Left lung (tissue), 14 donors: ENCODE measurements at places on chromosomes 5 and 9. TPM values are rescaled to one million over a fixed set of nuclear protein-coding genes. Genes with fewer than 3 reads are reported as not detected.

The CEL gene
- 0.47 TPM for total RNA-seq

DNA sequence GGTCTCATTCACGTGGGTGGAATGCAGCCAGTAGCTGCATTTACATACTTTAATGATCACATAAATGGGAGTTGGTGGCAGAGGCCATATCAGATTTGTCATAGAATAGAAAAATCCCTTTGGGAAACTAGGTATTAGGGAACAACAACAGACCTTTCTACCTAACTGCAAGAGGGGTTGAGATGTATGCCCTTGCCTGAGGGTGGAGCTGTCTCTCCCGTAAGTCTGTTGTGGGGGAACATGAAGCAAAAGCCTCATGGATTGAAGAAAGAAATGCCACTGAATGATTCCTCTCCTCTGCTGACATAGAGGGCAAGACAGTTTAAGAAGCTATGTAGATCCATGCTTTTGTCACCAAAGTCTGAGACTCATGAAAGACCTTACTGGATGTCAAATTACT, 461.3 kb downstream of the SPOCK1 start:
- no peaks in the 10 kb centered on the region for H3K4me1 ChIP-seq
- DNase-seq, result no peak
- no peaks in the 10 kb centered on the region for H3K36me3 ChIP-seq
- peaks cover 15% of the 10 kb centered on the region for H3K27me3 ChIP-seq
- no peak overlapping the region for H3K27ac ChIP-seq

DNA sequence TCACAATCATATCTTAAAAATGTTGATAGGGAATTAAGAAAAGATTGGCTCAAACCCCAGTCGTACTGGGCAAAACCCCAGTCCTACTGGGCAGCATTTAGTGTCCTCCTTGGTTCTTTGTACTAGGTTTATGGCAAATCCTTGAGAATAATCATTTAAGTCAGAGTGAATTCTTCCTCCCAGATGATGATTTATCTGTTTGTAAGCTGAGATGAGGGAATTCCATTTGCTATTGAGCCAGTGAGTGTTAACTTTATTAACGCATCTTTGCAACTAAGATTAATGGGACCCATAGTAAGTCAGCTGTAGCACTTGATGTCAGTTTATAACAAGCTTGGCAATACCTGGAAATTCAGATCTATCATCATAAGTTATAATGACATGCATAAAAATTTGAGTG, 821.8 kb upstream of the DMAC1 start:
- no peaks in the 10 kb centered on the region for H3K36me3 ChIP-seq
- no peaks in the 10 kb centered on the region for H3K4me1 ChIP-seq
- H3K4me3 ChIP-seq, result no peak overlapping the region
- no peak overlapping the region for H3K27ac ChIP-seq
- H3K27me3 ChIP-seq, result no peaks in the 10 kb centered on the region

- H3K36me3 ChIP-seq, result no peaks in the 10 kb centered on the region
- H3K27ac ChIP-seq, result no peak overlapping the region
- no peak overlapping the region for H3K4me3 ChIP-seq
- H3K27me3 ChIP-seq, result no peaks in the 10 kb centered on the region
Measured at GRCh38 chr5:28542987-28543386, 1504.6 kb upstream of the CDH9 start.

DNA sequence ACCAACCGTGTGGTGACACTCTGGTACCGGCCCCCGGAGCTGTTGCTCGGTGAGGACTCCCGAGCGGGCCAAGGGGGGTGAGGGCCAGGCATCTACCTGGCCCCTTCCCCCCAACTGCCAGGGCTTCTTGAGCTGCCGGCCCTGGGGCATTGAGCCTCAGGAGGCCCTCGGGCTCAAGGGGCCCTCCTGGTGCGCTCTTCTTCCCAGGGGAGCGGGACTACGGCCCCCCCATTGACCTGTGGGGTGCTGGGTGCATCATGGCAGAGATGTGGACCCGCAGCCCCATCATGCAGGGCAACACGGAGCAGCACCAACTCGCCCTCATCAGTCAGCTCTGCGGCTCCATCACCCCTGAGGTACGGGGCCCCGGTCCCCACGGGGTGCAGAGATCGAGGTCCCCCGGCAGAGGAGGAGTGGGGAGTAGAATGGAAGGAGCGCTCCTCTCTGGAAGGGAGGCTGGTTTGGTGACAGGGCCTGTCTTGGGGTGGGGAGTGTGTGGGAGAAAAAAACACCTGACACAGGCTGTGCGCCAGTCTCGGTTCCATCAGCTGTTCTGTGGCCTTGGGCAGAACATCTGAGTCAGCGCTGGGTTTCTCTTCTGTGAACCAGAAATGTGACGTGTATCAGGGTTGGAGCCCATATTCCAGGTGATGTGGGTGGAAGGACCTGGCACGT, 2.6 kb downstream of the CDK9 start:
- H3K4me1 ChIP-seq, result peaks cover 78% of the 10 kb centered on the region
- H3K27me3 ChIP-seq, result no peaks in the 10 kb centered on the region
- H3K4me3 ChIP-seq, result no peak overlapping the region
- H3K27ac ChIP-seq, result no peak overlapping the region
- H3K36me3 ChIP-seq, result no peaks in the 10 kb centered on the region
- DNase-seq, result no peak

GRCh38 chr5:74919041-74919440, 52.9 kb upstream of the FAM169A start:
- H3K36me3 ChIP-seq, result no peaks in the 10 kb centered on the region
- H3K4me1 ChIP-seq, result no peaks in the 10 kb centered on the region
- H3K27ac ChIP-seq, result no peak overlapping the region
- no peak for DNase-seq
- no peaks in the 10 kb centered on the region for H3K27me3 ChIP-seq

The TMEM167A gene
- total RNA-seq, result 116 TPM

The LRSAM1 gene
- 24.4 TPM for total RNA-seq

DNA sequence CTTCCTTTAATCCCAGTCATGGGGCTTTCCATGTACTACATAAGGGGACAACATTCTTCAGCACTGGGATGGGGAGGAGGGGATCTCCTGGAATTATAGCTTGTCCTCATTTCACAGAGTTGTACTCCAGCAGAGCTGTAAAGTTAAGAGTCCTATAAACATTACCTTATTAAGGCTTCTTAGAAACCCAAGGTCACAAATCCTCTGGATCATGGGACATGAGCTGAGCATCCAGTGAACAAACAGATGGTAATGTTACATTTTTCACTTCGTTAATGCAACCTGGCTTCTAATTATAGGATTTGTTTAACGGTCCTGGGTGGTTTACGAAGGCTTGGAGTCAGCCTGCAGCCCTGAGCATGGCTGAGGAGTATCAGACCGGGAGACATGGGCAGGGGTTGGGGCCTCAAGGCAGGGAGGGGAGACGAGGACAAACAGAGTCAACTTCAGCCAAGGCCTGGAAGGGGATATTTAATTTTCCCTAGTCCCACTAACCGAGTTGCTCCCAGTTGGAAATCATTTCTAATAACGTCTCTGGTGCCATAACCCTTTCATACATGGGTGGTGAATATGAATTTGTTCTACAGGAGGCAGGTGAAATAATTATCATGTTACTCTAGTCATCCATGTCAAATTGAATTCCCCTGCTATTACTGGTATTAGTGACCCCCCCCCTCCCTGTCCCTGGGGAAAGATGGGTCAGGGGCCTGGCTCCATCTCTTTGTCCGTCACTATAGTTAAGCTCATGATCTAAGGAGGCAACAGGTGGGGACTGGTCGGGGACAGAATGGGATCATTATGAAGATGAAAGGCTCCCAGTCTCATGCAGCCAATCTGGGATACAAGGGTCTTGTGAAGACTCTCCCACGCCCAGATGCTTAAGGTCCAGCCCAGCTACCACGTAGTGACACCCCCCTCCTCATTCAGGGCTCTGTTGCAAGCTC, 10.7 kb upstream of the IL17B start:
- no peaks in the 10 kb centered on the region for H3K36me3 ChIP-seq
- no peak overlapping the region for H3K27ac ChIP-seq

The SOHLH1 gene
- not detected for total RNA-seq

The SHISAL2B gene
- total RNA-seq, result 0.45 TPM

DNA sequence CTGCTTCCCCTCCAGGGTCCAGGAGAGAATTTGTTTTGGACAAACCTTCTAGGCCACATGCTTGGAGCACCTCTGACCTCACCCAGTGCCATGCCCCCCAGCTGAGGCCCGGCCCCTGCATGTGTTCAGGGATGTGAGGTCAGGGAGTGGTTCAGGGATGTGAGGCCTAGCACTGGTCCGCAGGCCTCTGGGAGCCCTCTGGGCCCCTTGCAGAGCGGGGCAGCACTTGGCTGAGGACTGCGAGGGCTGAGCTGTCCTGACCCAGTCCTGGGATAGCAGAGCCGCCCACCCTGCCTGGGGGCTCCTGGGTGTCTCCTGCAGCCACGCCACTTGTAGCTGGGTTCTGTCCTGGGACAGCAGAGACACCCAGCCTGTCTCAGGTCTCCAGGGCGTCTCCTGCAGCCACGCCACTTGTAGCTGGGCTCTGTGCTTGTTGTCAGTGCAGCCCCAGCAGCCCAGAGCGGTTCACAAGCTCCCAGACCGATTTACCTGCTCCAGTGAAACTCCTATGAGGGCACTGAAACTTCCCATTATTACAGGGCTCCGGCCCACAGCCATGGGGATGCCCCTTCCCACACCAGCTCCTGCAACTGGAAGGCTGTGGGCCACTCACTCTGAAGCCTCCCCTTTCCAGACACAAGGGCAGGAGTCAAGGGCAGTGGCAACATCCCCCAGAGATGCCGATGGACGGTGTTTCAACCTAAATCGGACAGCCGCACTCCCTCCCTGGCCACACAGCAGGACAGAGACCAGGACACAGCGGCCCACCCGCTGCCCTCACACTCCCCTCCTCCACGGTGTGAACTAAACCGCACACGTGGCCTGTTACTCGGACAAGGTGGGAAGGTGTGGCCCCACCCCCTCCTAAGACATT, 5.4 kb upstream of the CEP72 start:
- no peaks in the 10 kb centered on the region for H3K36me3 ChIP-seq
- peaks cover 4% of the 10 kb centered on the region for H3K27me3 ChIP-seq
- no peak overlapping the region for H3K27ac ChIP-seq
- H3K4me3 ChIP-seq, result no peak overlapping the region
- no peak for DNase-seq
- H3K4me1 ChIP-seq, result no peaks in the 10 kb centered on the region

- H3K27ac ChIP-seq, result no peak overlapping the region
- no peaks in the 10 kb centered on the region for H3K4me1 ChIP-seq
- H3K4me3 ChIP-seq, result no peak overlapping the region
- no peaks in the 10 kb centered on the region for H3K27me3 ChIP-seq
- H3K36me3 ChIP-seq, result no peaks in the 10 kb centered on the region
Measured at GRCh38 chr9:108211411-108211955, 644.3 kb downstream of the ACTL7B start.

GRCh38 chr5:103513701-103514100, 48.9 kb downstream of the NUDT12 start:
- no peak for DNase-seq
- no peaks in the 10 kb centered on the region for H3K4me1 ChIP-seq
- H3K27ac ChIP-seq, result no peak overlapping the region

- H3K27ac ChIP-seq, result no peak overlapping the region
- no peak overlapping the region for H3K4me3 ChIP-seq
- no peaks in the 10 kb centered on the region for H3K27me3 ChIP-seq
- H3K4me1 ChIP-seq, result no peaks in the 10 kb centered on the region
- H3K36me3 ChIP-seq, result no peaks in the 10 kb centered on the region
- DNase-seq, result no peak
Measured at GRCh38 chr5:61050292-61050691, 105.3 kb downstream of the NDUFAF2 start.

DNA sequence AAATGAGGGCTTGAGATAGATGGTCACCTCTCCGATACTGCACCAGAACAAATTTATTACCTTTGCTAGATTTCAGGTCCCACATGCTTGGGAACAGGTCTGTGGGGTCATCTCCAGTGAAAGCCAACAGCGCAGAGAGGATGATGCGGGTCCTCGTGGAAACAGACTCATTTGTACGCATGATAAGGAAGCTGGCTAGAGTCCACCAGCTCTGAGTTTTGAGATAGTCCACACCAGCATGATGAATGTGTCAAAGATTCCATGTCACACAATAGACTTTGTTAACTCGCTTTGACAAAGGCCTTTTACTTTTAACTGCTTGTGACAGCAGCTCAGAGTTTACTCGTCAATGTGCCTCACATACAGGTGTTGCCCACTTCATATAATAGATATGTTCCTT, 105.4 kb upstream of the TBCA start:
- H3K27ac ChIP-seq, result no peak overlapping the region
- no peak for DNase-seq
- peaks cover 22% of the 10 kb centered on the region for H3K4me1 ChIP-seq

DNA sequence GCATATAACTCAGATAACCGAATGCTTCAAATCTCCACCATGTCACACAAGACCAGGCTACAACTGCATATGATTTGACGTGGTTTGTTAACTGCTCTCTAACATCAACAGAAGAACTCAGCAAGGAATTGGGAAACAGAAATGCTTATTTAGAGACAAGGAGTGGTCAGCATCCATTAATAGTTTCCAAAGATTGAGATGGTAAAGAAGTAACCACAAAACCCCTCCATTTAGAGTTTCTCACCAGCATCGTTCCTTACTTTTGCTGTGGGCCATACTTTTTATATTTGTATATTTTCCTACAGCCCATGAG, 25.2 kb downstream of the DPYSL3 start:
- peaks cover 40% of the 10 kb centered on the region for H3K4me1 ChIP-seq
- H3K27ac ChIP-seq, result peak overlapping the region; percentile 89
- no peak for DNase-seq
- H3K4me3 ChIP-seq, result no peak overlapping the region
- H3K27me3 ChIP-seq, result no peaks in the 10 kb centered on the region
